ENCODE measurements at places on chromosomes 6 and 20. TPM values are rescaled to one million over a fixed set of nuclear protein-coding genes. Genes with fewer than 3 reads are reported as not detected.

DNA sequence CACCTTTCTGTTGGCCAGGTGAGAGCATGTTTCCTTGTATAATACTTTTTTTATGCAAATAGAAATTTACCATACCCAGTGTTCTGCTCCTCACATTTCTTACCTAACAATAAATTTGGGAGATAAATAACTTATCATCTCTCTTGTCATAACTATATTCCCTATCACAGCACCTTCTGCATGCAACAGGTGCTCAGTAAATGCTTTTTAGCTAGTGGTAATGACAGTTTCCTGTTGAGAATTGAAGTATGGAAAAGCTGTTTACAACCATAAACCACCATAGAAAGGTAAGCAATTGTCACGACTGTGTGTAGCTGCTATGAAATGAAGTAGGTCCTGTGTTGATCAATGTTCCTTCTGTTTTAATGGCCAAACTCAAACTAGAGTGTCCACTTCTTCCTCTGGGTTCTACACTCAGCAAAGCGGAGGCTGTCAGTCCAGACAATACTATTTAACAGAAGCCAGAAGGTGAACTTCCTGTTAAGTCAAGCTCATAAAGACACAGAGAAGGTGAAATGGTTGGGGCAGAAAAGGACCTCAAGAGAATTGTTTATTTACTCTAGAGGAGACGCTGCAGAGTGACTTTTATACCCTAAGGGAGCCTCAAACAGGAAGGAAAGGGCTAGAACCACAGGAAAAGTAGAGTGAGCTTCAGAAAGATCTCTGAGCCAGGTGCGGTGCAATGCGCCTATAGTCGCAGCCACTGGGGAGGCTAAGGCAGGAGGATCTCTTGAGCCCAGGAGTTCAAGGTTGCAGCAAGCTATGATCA lies 84.0 kb upstream of the SLC22A16 start:
- no peak for DNase-seq

- no peak for DNase-seq
These were observed 42.1 kb downstream of the SLC35A1 start for GRCh38 chr6:87514831-87515230.

Gene VPS52
- 34.5 TPM for total RNA-seq

- no peak for DNase-seq
These were observed 157.9 kb downstream of the CD83 start for GRCh38 chr6:14275493-14275851.

DNA sequence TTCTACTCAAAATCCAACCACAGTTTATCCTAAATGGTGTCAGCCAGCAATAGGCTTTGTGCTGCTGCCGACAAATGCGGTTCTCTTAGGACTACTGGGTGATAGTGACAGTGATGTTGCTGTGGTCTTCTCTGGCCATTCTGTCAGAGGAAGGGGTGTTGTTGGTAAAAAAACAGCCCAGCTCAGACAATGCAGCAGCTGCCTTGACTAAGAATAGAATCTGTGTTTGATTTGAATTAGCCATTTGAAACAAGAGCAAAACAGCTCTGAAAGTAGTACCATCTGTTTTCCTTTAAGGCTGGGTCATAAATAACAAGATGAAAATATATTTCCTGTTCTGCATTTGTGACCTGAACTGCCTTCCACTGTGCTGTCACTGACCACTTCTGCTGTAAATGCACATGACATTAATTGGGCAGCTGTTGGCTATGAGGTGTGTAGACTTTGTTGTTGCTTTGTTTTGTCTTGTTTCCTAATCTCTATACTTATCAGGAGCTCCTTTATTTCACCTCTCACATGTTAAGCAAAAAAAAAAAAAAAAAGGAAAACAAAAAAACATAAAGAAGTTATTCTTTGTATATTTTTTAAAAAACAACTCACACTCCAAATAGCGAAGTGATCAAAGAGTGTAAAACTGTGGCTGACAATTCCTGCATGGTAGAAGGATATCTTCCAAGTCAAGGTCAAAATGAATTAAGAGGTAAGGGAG lies 497.8 kb upstream of the ARID1B start:
- no peak for DNase-seq

Gene HSF2
- 2.3 TPM for total RNA-seq

- DNase-seq: no peak
These were observed 107.4 kb downstream of the SULF2 start for GRCh38 chr20:47677635-47678453.

GRCh38 chr6:72959821-72960220 lies 265.5 kb downstream of the KHDC1L start:
- no peak for DNase-seq

Gene SLC26A8
- 0.19 TPM for total RNA-seq

- DNase-seq: no peak
These were observed 208.0 kb downstream of the ARHGAP18 start for GRCh38 chr6:129501740-129502660.

DNA sequence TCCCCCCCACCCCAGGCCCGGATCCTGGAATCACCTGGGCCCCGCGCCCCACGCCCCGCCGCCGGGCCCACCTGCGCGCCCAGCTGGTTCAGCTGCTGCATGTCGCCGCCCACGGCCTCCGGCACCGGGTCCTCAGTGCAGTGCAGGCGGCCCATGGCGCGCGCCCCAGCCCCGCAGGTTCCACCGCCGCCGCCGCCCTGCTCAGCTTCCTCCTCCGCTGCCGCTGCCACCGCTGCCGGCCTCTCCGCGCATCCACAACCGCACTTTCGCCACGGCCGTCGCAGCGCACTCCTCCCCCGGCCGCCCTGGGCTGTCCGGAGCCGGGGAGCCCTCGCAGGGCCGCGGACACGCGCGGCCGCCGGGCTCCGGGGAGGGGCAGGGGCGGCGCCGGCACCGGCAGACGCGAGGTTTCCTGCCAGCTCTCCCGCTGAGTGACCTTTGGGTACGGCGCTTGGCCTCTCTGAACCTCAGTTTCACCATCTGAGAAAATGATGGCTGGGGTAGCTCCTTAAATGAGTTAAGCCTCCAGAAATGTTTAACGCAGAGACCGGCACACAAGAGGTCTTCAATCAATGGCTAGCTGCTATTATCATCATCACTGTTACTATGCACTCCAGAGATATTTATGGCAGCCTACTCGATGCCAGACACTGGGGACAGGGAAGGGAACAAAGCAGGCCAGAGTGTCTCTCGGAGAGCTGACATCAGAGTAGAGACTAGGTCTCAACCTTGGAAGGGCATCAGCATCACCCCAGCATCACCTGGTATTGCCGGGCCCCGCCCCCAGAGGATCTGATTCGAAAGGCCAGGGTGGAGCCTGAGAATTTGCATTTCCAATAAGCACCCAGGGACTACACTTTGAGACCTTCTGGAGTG lies at the start of gene COMMD7:
TSS of gene COMMD7 (minus strand) at position 231 of the 876 bp plus-strand sequence. CDS start at position 155, 76 bp downstream.
- DNase-seq: no peak

Gene PRDM1
- total RNA-seq: 75.8 TPM

DNA sequence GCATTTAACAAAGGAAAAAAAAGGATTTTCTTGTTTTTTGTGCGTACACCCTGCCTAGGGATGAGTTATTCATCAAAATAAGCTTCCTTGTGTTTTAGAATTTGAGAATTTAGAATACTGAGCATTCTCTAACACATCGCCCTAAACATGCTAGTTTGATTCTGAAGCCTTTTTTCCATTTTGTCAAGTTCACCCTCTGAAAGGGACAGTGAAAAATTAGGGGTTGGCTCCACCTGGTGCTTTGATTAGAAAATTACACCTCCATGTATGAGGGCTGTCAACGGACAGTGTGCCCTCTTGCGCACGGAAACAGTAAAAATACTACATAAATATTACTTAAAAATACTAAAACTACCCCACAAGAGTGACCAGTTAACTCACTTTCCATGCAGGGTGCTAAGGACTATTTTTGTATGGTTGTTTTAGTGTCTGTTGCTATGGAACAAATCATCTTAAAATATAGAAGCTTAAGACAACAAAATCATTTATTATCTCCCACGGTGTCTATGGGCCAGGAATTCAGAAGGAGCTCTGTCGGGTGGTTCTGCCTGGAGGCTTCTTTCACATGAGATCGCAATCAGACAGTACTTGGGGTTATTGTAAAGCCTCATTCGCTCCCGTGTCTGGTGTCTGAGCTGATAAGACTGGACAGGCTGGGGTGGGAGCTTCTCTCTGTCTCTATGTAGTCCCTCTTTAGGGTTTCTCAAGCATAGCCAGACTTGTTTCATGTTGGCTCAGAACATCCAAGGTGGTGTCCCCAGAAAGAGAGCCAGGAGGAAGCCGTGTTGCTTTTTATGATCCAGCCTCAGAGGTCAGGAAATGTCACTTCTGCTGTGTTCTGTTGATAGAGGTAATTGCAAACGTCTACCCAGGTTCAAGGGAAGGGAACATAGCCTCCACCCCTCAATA lies 41.1 kb upstream of the TMEM170B start:
- DNase-seq: no peak

Gene NMBR
- not detected for total RNA-seq

DNA sequence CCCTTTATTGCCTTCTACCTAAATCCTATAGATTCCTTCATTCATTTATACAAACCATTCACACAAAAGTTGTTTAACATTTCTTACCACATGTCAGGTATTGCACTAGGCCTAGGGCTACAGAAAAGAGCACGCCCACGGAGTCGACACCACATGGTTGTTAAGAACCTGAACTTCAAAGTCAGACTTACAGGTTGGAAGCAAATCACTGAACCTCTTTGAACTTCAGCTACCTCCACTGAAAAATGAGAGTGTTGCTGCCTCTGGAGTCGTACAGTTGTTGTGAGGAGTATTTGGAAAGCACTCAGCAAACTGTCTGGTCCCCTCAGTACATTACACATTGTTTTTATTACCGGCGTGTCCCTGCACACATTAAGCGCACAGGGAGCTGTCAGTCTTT lies 3.3 kb upstream of the SLPI start:
- no peak for DNase-seq
